Hypothalamus (tissue), 51 donors: ENCODE measurements at places on chromosomes 3 and 15.

GRCh38 chr15:99213187-99213811, 36.1 kb downstream of the TTC23 start:
- peak; percentile 44 for DNase-seq

DNA sequence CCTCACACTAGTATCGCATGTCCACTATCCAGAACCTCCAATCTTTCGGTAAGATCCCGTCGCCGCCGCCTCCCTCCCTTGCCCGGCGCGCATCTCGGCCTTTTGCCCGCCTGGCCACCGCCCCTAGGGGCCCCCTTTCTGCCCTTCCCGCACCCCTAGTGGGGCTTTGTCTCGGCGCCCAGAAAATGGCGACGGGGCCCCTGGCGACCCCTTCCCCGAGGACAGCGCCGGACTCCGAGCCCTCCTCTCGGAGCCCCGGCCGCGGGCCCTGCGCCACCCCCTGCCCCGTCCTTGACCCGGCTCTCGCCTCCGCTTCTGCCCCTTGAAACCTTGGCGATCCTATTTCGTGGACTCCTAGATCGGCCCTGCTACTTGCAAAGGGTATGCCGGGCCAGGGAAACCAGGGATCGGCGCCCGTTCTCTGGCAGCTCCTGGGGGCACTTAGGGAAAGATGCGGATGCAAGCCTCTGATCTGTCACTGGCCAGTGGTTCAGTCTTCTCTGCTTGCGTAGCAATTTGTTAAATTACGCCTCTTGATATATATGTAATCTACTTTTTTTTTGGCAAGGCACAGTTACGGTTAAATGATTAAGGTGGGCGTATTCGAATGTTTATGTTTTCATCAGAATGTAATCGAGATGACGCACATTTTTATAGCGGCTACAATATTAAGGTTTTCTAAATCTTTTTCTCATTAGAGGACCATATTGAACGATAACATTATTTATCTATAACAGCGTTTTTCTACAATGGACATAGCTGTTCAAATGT, 603 bp downstream of the EIF1B start:
- DNase-seq: no peak

GRCh38 chr15:31974855-31975829, 55.2 kb upstream of the CHRNA7 start:
- DNase-seq: peak; percentile 29

DNA sequence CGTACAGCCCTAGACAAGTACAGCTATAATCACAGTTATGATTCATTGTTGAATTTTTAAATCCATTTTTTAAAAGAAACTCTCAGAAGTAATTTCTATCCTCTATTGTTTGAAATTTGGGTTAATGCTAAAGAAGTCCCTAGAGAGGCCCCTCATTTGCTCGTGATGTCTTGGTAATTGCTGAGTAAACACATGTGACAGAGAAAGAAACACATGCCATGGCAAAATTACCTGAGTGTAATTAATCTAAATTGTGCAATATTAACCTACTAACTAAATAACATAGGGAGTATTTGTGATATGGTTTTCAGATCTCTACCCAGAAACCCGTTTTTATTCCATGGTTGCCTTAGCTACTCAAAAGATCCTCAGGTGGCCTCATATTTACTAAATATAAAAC, 10.8 kb downstream of the NEK10 start:
- no peak for DNase-seq

- no peak for DNase-seq
Measured at GRCh38 chr3:155342344-155342743, 48.9 kb upstream of the STRIT1 start.

DNA sequence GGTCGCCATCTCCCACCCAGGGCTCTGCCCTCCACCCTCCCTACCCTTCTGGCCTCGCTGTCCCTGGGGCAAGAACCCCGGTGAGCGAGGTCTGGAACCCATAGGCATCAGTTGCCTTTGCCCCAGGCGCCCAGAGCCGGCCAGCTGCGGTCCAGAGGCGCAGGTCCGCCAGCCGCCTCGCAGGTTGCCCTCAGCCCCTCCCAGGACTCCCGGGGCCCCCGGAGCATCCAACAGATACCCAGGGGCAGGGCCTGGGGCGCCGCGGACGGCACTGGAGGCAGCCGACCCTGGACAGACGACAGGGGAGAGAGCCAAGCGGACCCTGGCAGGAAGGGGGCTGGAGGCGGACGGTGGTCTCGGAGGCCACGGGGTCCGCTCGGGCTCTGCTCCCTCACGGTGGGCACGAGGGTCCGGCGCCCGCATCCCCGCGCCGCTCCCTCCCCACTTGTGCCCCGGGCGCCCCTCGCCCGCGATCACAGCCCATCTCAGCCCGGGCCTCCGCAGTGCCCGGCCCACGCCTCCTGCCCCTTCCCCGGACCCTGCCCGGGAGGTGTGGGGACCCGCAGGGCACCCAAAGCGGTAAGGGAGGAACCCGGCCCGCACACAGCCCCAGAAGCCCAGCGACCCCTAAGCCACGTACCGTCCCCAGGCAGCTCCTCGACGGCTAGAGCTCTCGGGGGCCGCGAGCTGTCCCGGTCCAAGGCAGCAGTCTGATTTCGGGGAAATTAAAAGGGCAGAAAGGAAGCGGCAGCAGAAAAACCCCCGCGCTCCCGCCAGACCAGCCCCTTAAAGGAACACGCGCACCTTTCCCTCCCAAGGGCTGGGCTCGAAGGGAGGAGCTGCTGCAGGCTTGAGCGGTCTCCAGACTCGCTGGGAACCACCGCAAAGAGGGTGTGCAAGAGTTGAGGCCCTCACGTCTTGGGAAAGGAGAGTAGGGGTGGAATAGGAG, at the start of gene HAPLN3:
HAPLN3 (minus strand) TSS at position 726 of the 949 bp plus-strand sequence. CDS start 8,246 bp downstream, outside the sequence.
- no peak for DNase-seq

DNA sequence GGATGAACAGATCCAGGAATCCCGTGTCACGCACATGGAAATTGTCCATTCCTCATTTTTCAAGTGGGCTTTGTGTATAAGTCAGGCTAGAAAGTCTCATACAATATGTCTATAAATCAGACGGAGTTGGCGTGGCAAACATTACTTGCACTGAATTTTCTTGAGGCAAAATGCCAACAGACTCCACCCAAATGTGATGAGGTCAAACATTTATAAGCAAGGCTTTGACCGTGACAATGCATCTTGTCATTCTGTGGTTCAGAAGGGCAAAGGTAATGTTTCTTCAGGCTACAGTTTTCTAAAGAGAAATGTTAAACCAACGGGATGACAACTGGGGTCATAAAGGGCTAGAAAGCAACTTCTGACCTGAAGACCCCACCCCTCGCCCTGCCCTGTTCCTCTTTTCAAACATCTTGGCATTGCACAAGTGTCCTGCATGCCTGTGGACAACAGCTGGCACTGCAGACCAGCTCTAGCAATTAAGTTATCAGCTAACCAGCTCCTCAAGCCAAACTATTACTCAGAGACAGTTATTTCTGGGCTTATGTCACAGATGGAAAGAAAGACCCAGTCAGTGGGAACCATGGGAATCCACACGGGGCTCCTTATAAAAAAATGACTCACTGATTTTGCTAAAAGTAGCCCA, 36.5 kb upstream of the SPTBN5 start:
- no peak for DNase-seq

- no peak for DNase-seq
Measured at GRCh38 chr3:1962396-1963088, 136.1 kb upstream of the CNTN4 start.

DNA sequence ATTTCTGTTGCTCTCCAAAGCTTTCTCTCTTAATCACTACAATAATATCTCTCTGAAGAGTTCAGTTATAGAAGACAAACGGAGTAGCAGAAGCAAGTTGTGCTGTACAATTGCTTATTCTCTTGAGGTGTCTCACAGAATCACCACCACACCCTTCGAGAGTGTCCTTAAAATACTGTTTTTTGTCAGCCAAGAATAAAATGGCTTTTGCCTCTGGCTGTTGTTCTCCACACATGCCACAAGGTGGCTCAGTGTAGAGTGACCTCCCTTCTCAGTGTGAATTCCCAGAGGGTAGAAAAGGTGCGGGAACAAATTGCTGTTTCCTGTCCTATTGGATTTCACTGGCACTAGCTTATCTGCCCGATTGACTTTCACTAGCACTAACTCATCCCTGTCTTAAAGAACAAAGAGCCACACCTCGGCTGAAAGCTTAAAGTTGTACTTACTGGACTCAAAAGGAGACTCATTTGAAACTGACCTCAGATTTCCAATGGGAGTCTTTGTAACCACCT, 134.2 kb upstream of the SATB1 start:
- no peak for DNase-seq

- DNase-seq: no peak
Measured at GRCh38 chr3:150602426-150603152, 532 bp upstream of the SELENOT start.

- no peak for DNase-seq
Measured at GRCh38 chr15:78329625-78330024, 10.5 kb upstream of the CRABP1 start.

DNA sequence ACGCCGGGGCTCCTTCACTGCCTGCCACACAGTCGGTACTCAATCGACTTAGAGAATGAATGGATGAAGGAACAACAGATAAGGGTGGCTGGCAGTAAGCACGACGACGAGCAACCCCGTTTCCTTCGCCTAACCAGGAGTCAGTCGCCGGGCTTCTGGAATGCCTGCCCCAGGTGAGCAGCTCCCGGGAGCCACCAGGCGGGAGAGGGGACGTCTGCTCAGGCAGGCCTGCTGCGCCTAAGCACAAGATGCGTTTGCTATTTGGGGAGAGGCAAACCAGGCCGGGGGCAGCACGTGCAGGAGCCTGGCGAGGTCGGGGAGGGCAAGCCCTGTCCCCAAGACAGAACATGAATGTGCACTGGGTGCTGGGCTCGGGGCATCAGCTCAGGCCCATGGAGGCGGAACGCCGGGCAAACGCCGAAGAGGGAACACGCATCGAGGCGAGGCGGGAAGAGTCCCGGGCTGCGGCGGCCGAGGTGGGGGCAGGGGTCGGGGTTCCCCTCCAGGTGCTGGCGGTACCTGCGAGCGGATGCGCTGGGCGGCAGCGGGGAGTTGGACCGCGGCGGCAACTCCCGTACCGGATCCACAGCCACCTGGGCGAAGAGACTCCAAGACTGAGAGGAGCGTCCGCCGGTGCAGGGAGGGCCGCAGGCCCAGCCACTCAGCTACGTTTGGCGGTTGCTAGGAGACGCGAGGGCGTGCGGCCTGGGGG, at the start of gene CFAP92:
CFAP92 (minus strand) TSS at position 616 of the 712 bp plus-strand sequence. CDS start 772 bp downstream, outside the sequence.
- peak; percentile 65 for DNase-seq

DNA sequence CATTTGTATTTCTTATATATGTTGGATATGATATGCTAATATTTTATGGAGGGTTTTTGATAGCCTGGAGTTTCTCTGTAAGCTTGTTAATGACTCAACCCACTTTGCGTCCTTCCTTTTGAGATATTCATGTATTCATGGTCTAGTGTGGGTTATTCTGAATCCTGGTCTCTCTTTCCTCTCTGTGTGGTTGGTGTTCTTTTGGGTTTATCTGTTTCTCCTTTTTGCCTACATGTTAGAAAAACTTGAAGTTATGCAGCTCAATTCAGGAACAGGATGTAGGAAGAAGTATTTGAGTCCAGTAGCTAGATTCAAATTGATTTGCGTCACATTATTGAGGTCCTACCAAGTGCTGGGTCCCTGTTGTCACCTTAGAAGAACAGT, 28.1 kb downstream of the CMTM7 start:
- no peak for DNase-seq

GRCh38 chr3:188814581-188814980, 357.2 kb upstream of the TPRG1 start:
- DNase-seq: no peak

DNA sequence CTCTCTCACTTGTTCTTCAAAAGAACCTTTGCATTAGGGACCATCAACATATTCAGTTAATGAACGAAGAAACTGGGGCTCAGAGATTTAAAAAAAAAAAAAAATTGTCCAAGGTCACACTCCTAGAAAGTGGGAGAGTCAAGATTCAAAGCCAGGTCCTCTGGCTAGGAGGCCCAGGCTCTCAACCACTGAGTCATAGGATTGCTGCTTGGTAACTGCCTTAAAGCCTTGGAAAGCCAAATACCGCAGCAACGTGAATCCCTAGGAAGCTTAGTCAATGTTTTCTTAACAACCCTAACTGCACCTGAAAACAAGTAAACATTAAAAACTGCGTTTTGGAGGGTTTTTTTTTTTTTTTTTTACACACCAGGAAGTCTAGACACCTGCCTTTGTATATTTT, 156.8 kb downstream of the WNT5A start:
- no peak for DNase-seq

DNA sequence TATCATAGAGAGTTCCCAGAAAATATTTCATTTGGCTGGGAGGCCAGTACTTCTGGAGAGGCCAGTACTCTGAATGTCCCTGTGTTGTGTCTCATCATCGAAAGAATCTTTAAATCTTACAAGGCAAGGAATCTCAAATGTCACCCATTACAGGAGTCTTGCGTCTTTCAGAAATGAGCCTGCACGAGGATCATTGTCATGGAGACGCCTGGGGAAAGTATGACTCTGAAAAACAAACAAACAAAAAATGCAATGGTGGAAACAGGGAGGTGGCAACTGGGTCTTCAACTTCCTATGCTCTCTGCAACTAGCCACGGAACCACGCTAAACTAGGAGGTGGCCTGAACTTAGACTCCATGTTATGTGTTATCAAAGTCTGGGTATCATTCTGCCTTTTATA, 804.6 kb downstream of the EPHA3 start:
- no peak for DNase-seq

- no peak for DNase-seq
Measured at GRCh38 chr15:66023311-66023972, 154.2 kb downstream of the RAB11A start.

DNA sequence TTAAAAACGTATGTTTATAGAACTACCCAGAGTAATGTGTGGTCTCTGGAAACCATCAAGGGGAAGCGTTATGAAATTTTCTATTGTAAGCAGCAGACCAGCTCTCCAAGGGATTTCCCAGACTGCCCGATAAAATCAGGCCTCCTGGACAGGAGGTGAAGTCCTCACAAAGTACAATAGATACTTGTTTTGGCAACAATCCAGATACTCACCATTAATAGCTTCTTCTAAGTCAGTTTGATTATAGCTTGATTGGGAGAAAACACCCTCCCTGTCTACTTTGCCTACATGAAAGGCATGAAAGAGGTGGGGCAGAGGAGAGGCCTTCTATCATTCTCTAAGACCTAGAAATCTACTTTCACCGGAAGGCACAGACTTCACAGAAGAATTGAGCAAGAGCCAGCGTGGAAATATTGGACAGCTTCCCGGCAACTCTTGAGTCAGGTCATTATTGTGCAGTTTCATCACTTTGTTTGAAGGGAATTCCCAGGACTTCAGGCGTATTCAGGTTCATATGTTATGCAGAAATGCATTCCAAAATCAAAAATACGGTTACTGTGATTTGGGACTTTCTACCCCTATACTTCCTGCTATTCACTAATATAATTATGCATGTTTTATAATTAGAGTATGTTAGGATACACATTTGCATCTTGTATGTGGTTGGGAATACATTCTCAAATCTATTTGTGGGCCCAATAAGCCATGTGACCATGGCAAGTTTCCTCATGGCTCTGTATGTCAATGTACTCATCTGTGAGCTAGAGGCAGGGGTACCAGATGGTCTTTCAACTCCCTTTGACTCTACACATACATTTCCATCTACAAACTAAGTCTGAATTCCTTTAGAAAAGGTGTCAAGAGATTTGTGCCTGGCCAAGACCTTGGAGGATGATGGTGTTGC, 103.5 kb downstream of the CD47 start:
- no peak for DNase-seq

GRCh38 chr3:52857133-52857532, 22.3 kb upstream of the MUSTN1 start:
- DNase-seq: no peak

- DNase-seq: no peak
Measured at GRCh38 chr3:194057570-194058188, 78.3 kb upstream of the HES1 start.

GRCh38 chr15:55247311-55247710, 42.3 kb downstream of the RAB27A start:
- no peak for DNase-seq
